ENCODE measurements at places on chromosomes 5 and 9.

GRCh38 chr9:37371565-37372464 lies 50.7 kb upstream of the GRHPR start:
- DNase-seq = no peak
- H3K4me1 ChIP-seq = no peaks in the 10 kb centered on the region
- no peak overlapping the region for H3K4me3 ChIP-seq
- peaks cover 2% of the 10 kb centered on the region for H3K27me3 ChIP-seq
- H3K36me3 ChIP-seq = no peaks in the 10 kb centered on the region

DNA sequence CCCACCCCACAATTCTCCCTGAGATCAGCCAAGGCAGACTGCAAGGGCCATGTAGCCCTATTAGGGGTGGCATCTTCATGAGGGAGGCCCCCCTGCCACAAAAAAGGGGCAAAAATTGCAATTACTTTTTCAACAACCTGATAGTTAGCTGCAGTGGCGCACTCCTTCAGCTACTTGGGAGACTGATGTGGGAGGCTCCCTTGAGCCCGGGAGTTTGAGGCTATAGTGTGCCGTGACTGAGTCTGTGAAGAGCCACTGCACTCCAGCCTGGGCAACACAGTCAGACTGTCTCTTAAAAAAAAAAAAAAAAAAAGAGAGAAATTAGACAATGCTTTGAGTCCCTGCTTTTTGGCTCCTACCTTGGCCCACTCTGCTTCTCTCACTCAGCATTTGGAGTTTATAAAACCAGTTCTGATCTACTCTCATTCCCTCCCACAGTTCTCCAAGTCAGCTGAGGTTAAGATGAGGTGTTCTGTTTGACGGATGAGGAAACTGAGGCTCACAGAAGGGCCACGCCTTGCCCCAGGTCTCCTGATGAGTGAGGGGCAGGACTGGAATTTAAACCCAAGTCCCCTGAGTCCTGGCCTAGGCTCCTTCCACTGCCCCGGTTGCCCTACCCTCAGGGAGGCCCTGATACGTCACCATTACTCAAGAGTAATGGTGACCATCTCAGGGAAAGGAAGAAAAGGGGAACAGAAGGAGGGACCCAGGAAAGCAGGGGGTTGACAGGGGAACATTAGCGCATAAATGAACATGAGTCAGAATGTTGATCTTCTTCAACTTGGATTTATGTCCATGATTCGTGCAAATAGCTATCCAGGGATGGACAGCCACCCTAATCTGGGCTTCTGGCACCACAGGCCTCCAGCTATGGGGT lies 9.0 kb downstream of the GPX3 start:
- H3K4me1 ChIP-seq = no peaks in the 10 kb centered on the region
- H3K4me3 ChIP-seq = peak overlapping the region; percentile 37
- DNase-seq = no peak
- peaks cover 7% of the 10 kb centered on the region for H3K27me3 ChIP-seq
- peaks cover 34% of the 10 kb centered on the region for H3K36me3 ChIP-seq
- H3K27ac ChIP-seq = no peak overlapping the region

DNA sequence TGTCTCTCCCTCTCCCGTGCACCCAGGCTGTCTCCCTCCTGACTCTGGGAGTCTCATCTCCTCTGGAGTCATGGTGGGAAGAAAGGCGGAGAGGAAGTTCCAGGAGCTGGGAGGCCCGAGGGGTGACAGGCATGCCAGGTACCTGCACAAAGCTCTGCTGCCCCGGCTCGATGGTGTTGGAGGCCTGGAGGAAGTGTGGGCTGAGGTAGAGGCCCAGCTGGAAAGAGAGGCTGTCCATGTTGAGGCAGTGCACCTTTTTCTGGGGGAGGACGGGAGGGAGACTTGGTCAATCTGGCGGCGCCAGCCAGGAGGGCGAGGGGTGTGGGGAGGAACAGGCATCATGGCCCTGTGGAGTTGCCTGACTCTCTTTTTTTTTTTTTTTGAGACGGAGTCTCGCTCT lies 15.9 kb downstream of the FPGS start:
- no peak for DNase-seq
- H3K4me3 ChIP-seq = peak overlapping the region; percentile 79
- no peaks in the 10 kb centered on the region for H3K4me1 ChIP-seq
- H3K27ac ChIP-seq = no peak overlapping the region
- H3K27me3 ChIP-seq = peaks cover 20% of the 10 kb centered on the region
- peaks cover 27% of the 10 kb centered on the region for H3K36me3 ChIP-seq

DNA sequence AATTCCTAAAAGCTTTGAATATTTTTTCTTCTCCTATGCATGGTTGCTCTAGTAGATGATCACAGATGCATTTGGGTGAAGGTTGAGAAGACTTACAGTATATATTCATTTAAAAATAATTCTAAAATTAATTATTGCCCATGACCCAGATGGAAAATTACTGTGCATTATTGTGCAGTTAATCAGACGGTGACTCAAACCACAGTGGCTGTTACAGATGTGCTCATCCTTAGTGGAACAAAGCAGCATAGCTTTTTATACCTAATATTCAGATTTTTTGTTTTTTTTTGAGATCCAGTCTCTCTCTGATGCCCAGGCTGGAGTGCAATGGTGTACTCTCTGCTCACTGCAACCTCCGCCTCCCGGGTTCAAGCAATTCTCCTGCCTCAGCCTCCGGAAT lies 10.7 kb downstream of the OR2V1 start:
- DNase-seq = no peak
- no peaks in the 10 kb centered on the region for H3K36me3 ChIP-seq
- no peak overlapping the region for H3K4me3 ChIP-seq
- no peak overlapping the region for H3K27ac ChIP-seq
- H3K27me3 ChIP-seq = peaks cover 13% of the 10 kb centered on the region
- peaks cover 20% of the 10 kb centered on the region for H3K4me1 ChIP-seq

DNA sequence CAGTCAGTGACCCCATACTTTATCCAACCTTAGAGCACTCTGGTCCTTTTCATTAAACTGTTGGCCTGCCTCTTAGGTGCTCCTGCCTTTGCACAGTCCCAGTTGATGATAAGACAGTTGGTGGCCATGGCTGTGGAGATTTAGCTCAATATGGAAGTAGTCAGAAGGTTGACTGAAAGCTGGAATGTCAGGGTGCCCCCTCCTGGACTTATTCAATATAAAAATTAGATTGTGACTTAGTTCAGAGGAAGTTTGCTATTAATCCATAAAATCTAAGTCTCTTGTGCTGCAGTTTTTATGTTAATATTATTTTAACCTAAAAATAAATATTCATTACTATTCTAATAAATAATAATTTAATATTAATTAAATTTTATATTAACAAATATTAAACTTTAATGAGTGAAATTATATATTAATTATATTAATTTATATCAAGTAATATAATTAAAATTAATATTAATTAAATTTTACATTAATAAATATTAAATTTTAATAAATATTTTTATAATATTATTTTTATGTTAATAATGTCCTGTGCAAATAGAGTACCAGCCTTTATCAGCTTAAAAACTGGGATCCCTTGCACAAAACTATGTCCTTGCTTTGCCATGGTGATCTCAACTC lies 77.7 kb upstream of the ADAMTSL1 start:
- no peak overlapping the region for H3K27ac ChIP-seq
- H3K4me3 ChIP-seq = no peak overlapping the region
- H3K36me3 ChIP-seq = no peaks in the 10 kb centered on the region
- peaks cover 12% of the 10 kb centered on the region for H3K4me1 ChIP-seq
- H3K27me3 ChIP-seq = no peaks in the 10 kb centered on the region

DNA sequence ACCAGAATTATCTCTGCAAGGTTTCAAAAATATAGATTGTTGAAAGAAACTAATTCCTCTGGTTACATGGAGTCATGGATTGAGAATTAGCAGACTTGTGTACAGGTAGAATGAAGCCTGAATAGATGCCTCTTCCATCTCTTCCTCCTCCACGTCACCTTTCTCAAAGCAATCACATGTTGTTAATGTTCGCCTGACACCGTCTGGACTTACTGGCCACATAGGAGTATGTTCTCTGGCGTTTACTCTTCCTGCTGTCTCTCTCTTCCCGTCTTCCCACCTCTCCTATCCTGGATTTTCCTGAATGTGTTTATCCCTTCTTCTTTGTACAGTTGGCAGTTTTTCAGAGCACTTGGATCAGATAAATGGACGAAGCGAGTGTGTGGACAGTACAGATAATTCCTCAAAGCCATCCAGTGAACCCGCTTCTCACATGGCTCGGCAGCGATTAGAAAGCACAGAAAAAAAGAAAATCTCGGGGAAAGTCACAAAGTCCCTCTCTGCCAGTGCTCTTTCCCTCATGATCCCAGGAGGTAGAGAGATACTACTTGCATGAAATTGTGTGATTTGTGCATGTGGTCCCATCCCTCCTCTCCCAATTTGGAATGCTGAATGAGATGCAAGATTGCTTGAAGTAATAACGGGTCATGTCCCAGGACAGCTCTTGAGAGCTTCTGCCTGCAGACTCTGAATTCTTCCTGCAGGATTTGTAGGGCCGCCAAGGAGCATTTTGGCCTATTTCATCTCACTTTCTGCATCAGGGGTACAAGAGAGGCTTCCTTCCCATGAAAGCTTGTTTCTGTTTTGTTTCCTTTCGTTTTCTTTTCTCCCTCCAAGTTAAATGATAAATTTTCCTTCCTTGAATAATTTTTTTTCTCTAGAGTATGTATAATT lies 47.3 kb downstream of the CD180 start:
- H3K36me3 ChIP-seq = peaks cover 57% of the 10 kb centered on the region
- DNase-seq = no peak
- H3K4me3 ChIP-seq = no peak overlapping the region
- no peaks in the 10 kb centered on the region for H3K4me1 ChIP-seq

- H3K27me3 ChIP-seq = peaks cover 6% of the 10 kb centered on the region
- H3K4me1 ChIP-seq = peaks cover 43% of the 10 kb centered on the region
- H3K4me3 ChIP-seq = no peak overlapping the region
- peak overlapping the region; percentile 91 for H3K27ac ChIP-seq
- no peaks in the 10 kb centered on the region for H3K36me3 ChIP-seq
Measured at GRCh38 chr9:107636571-107637381, 147.2 kb upstream of the KLF4 start.

DNA sequence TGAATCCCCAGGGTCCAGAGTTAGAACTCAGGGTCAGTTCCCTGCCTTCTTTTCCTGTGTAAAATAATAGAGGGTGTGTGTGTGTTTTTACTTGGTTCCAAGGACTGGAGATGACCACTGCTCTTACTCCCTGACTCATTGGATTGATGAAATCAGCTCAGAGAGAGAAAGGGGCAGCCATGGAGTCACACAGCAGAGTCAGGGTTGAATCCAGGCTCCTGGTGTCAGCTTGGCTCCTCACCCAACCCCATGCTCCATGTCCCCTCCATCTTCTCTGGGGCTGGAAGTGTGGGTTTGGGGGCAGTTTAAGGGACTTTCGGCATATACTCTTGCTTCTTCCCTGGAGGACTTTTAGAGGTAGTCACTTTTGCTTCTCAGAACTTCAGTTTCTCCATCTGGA lies 21.6 kb downstream of the DAB2IP start:
- H3K36me3 ChIP-seq = peaks cover 16% of the 10 kb centered on the region
- no peak overlapping the region for H3K27ac ChIP-seq
- peak overlapping the region; percentile 56 for H3K4me3 ChIP-seq
- no peak for DNase-seq

- H3K36me3 ChIP-seq = no peaks in the 10 kb centered on the region
- H3K27ac ChIP-seq = no peak overlapping the region
- no peak overlapping the region for H3K4me3 ChIP-seq
- H3K4me1 ChIP-seq = no peaks in the 10 kb centered on the region
Measured at GRCh38 chr5:144206141-144206540, 35.5 kb downstream of the KCTD16 start.

DNA sequence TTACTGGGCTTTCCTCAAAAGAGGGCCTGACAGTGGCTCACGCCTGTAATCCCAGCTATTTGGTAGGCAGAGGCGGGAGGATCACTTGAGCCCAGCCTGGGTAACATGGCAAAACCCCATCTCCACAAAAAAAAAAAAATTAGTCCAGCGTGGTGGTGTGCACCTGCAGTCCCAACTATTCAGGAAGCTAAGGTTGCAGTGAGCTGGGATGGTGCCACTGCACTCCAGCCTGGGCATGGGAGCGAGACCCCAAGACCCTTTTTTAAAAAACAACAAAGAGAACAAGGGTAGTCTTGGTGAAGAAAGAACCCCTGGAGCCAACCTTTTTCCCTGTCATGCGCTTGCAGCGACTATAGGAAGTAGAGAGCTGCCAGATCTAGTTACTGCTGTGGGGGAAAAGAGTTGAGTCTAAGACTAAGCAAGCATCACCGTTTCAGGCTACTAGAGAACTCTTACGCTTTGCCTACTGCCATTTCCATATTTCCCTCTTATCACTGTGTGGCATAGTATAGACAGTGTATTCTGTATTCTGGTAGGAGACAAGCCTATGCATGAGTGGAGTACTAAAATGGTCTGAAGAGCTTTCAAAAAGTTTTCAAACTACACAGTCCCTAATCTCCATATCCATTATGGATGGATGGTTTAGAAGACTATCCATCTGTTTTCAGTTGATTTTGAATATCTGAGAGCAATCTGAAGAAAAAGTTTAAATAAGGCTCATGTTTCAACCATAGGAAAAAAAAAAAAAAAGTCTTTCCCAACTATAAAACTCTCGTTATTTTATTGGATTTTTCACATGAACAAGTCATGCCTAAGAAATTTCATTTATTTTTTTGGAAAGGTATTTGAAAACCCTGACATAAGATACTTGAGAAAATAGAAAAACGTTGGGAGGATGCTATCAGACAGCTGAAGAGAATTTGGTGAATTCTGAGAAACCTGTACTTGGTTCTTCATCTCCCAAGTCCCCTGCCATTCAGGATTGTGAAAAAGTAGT lies 2.6 kb downstream of the C9orf40 start:
- H3K36me3 ChIP-seq = no peaks in the 10 kb centered on the region
- H3K27me3 ChIP-seq = peaks cover 6% of the 10 kb centered on the region
- no peak for DNase-seq
- peaks cover 12% of the 10 kb centered on the region for H3K4me1 ChIP-seq
- no peak overlapping the region for H3K27ac ChIP-seq

GRCh38 chr9:91256235-91256634 lies 105.5 kb downstream of the AUH start:
- H3K4me3 ChIP-seq = no peak overlapping the region
- H3K27me3 ChIP-seq = peaks cover 2% of the 10 kb centered on the region
- no peak overlapping the region for H3K27ac ChIP-seq
- H3K36me3 ChIP-seq = no peaks in the 10 kb centered on the region

- no peak overlapping the region for H3K4me3 ChIP-seq
- H3K36me3 ChIP-seq = peaks cover 6% of the 10 kb centered on the region
- peaks cover 3% of the 10 kb centered on the region for H3K27me3 ChIP-seq
- H3K27ac ChIP-seq = no peak overlapping the region
Measured at GRCh38 chr9:132175431-132175830, 13.6 kb downstream of the NTNG2 start.
